ELF-1 (cell line): ENCODE measurements at places on chromosomes 1 and 21.

GRCh38 chr21:41283211-41283818, 33.3 kb upstream of the FAM3B start:
- DNase-seq, result peak; percentile 39

DNA sequence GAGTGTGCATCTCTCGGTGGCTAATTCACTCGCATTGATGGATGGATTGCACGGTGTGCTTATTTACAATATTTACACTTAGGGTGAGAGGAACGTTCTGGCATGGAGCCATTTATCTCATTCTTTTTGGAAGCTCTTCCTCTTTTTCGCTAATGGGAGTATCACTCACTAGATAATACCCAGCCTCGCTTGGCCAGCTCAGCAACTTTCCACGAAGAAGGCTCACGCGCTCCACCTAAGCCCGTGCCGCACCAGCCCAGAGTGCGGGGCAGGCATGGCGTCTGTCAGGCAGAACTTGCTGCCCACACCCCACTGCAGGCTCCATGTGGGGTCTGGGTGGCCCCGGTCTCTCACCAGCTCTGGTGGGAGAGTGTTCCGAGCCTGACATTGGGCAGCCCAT, 484.9 kb downstream of the NPHP4 start:
- no peak for DNase-seq

DNA sequence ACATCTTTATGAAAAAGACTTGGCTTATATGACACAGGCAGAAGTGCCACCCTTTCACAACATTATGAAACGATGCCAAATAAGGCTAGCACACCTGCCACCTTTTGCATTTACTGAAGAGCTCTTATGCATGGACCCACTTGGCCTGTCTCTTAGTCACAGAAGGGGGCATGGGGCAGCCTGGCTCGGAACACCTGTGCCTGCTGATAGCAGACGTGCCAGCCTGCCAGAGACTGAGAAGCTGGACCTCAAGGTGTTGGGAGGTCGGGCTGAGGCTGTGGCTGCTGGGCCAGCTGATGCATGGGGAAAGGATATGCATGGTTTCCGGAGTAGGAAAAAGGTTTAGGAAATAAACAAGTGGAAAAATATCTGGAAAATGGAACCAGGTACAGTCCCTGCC, 21.5 kb downstream of the RCAN1 start:
- DNase-seq, result no peak

GRCh38 chr1:152473887-152474537, 36.6 kb upstream of the LCE5A start:
- DNase-seq, result no peak

GRCh38 chr1:228410015-228410414, 3.4 kb upstream of the TRIM11 start:
- DNase-seq, result no peak

GRCh38 chr1:240998441-240999015, 358.5 kb downstream of the RGS7 start:
- no peak for DNase-seq

GRCh38 chr1:2566101-2567045, 10.2 kb downstream of the TNFRSF14 start:
- peak; percentile 94 for DNase-seq

- DNase-seq, result peak; percentile 8
Observed at GRCh38 chr1:180198196-180198595, 31.9 kb upstream of the LHX4 start.

- no peak for DNase-seq
Observed at GRCh38 chr1:89287181-89288050, 14.8 kb upstream of the GBP5 start.

- DNase-seq, result no peak
Observed at GRCh38 chr1:235112297-235113182, 16.1 kb downstream of the TOMM20 start.

GRCh38 chr1:245404527-245404926, 249.7 kb downstream of the KIF26B start:
- no peak for DNase-seq

- no peak for DNase-seq
Observed at GRCh38 chr1:86455073-86455472, 13.7 kb upstream of the CLCA1 start.

DNA sequence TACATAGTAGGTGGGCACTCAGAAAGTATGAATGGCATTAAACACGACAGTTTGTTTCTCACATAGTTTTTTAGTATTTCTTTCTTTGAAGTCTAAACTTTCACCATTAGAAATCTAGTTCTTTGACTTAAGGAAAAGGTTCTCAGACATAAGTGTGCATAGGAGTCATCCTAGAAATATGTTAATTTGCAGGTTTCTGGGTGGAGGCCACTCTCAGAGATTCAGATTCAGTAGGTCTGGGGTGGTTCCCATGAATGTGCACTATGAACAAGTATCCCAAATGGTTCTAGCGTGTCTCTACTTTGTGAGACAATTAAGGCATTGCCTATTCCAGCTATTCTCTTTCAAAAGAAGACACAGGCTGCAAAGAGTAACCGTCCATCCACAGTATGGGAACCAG, 119.3 kb downstream of the NGF start:
- no peak for DNase-seq
